Activated gamma-delta T cell treated with anti-CD3 and anti-CD28 coated beads, Interleukin-2, amount 50 U/mL, for 16 hours (primary cell): ENCODE measurements at places on chromosomes 4 and X.
A peak's percentile ranks its signal among the peaks of the same experiment; 100 is the strongest.

DNA sequence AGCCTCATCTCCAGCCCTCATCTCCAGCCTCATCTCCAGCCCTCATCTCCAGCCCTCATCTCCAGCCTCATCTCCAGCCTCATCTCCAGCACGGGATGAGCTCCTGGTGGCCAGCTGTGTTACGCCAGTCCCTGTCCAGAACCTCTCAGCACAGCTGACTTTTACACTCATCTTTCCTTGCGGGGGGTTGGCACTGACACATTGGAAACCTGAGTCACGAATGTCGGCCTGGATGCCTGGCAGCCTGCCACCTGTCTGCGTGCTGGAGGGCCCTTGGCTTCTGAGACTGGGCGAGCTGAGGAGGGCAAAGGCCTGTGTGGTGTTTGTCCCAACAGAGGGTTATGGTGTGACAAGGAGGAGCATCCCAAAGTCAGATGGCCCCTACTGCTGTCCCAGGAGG, 66.1 kb upstream of the HGFAC start:
- no peak for DNase-seq

- DNase-seq, result no peak
These were observed 549.7 kb downstream of the IL1RAPL1 start for GRCh38 chrX:29136904-29137303.

GRCh38 chr4:187491286-187491685, 504.3 kb upstream of the ZFP42 start:
- no peak for DNase-seq

GRCh38 chrX:101348452-101349192, at the start of gene TIMM8A:
Gene TIMM8A, minus strand, starts transcription at chrX:101348742. Its CDS starts 78 bp downstream, at chrX:101348664.
- DNase-seq, result peak; percentile 62

DNA sequence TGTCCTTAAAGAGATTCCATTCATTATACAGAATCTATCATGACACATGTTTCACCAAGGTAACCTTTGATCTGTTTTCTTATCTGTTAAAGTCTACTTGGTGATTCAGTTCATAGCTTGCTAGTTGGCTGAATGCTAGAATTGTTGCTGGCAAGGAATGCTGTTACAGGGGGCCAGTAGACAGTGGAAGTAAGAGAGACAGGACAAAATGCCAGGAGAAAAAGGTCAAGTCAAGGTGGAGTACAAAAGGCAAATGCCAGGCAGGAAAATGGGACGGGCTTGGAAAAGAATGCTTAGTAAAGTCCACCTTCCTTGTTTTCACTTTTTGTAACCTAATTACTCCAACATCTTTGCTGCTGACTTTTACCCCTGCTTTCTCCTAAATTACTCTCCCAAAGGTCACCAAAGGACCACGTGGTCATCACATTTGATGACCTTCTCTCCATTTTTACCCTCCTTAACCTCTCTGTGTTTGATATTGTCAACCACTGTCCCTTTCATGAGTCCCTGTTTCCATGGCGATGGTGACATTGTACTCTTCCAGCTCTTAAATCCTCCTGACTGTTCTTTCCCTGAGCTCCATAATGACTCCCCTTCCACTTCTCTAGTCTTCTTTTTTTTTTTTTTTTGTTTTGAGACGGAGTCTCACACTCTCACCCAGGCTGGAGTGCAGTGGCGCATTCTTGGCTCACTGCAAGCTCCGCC, 24.5 kb upstream of the TAPT1 start:
- DNase-seq, result no peak

- no peak for DNase-seq
These were observed 197.8 kb upstream of the AGTR2 start for GRCh38 chrX:115972717-115973116.

DNA sequence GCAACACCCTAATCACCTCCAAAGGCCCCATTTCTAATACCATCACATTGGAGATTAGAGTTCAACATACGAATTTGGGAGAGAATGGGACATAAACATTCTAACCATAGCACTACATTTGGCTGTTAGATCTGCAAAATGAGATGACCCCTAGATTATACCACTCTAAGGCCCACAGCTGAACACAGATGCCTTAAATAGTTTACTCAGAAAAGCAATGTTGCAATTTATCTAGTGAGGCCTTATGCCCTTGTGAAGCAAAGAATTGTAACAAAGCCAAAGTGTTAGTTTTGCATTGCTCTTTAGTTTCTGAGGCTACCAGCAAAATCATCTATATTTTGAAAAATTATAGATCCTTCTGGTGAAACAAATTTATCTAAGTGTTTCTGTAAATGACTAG, 31.6 kb upstream of the ARHGEF6 start:
- DNase-seq, result no peak

- DNase-seq, result no peak
These were observed 56.6 kb upstream of the TNIP3 start for GRCh38 chr4:121220698-121221097.

DNA sequence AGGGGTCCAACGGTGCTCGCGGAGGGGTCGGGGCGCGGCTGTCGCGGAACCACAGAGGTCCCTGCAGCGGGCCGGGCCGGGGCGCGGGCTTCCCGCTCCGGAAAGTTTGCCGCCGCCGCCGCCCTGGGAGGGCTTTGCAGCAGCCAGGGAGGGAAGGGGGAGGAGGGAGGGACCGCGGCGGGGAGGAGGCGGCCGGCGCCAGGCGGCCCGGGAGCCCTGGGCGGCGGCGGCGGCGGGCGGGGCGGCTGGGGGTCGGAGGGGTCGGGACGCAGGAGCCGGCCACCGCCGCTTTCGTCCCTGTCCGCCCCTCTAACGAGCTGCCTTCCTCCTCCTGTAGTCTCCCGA, 375 bp downstream of the FGFR3 start:
- DNase-seq, result peak; percentile 16

DNA sequence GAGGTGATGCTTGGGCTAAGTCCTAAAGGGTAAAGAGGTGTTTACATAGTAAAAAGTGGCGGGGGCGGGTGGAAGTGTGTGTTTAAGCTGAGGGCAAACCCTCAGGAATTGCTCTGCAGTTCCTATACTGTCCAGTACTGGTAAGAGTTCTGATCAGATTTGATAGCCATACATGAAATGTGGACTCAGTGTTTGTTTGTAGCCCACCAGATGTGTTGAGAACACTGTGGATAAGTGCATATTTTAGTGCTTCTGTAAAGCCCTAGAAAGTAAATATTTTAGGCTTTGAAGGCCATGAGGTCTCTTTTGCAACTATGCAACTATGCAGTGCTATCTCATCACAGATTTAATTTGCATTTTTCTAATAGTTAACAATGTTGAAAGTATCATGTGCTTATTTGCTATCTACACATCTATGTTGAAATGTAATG, 80.7 kb upstream of the EOLA2 start:
- no peak for DNase-seq

- DNase-seq, result no peak
These were observed 24.3 kb upstream of the CD38 start for GRCh38 chr4:15753786-15754185.

DNA sequence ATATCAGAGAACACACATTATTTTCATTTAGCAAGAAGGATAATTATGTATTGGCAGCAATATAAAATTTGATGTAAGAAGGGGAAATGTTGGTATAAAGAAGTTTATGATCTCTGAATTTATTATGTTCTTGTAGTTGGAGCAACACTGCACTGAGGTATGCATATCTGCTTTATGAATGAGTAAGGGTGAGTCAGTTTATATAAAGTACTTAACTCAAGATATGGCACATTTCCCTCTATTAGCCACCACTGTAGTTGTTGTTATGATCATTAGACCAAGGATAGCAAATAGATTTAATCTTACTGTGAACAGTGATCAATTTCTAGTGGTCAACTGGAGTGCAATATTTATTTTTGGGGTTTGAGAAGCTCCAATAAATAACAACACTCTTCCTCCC, 66.6 kb downstream of the SNX25 start:
- no peak for DNase-seq

DNA sequence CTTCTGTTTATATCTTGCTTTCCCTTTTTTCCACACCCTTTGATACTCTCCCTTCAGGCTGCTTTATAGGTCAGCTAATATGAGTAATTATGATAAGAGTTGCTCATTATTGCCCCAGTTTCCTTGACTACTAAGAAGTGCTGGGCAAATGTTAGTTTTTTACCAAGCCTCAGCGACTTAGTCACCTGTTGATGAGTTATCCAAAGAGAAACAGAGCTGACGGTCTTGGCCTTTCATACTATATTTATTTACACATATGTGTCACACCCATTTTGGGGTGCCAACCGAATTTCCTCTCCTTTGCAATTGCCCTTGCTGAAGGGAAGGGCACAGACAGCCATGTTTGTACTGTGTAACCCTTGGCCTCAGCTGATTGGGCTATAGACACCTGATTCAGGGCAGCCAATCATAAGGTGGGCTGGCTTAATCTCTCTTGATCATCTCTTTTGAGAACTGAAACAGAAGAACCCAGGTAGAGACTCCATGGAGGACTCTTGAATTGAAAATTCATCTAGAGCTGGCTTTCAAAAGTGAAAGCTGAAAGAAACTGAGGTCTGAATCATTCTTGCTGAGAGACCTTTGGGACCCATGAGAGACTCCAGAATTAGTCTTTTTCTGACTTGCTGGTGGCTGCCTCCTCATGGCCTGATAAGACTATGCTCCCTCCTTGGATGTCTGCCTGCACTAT, 111.7 kb upstream of the RPS6KA3 start:
- DNase-seq, result no peak

DNA sequence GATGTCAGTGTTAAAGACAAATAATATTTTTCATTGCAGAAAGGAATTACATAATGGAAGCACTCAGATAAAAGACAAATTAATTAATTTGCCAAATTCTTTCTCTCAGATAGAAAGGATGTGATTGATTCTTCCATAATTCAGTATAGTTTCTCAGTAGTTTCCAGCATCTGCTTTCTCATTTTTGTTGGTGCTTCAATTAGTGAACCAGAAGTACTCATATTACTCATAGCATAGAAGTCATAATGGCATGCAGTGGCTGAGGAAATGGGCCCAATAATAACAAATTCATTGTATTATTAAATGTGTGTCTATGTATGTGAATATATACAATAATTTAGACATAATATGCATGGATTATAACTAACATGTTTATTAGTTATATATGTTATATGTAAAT, 393.3 kb upstream of the TRAM1L1 start:
- no peak for DNase-seq

- DNase-seq, result no peak
These were observed 58.9 kb downstream of the TLR10 start for GRCh38 chr4:38723726-38724474.

GRCh38 chr4:118823471-118823870, 12.5 kb downstream of the SEC24D start:
- no peak for DNase-seq

DNA sequence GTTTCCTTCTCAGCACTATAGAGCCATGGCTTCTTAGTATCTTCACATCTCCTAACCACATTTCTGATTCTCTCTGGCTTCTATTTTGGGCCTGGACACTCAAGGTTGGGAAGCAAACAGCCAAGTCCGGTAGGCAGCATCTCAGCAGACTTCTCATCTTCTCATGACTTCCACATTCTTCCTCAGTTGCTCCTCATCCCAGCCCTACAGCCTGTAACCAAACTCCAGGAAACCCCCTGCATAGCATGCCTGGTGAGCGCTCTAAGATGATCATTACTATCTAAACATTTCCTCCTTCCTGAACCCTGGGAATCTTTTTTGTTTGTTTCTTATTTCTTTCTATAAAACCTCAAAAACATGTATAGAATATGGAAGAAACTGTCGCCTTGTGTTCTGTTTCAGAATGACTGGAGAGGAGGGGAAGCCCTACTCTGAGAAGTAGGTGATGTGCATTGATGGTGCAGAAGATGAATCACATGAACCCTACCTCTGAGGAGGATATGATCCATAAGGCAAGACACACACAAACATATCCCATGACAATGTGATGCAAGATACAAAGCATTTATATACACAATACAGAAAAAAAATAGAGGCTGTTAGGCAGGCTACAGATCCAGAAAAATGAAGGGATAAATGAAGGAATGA, 219.8 kb upstream of the GYPA start:
- no peak for DNase-seq

GRCh38 chr4:11700751-11701226, 272.1 kb upstream of the HS3ST1 start:
- no peak for DNase-seq

DNA sequence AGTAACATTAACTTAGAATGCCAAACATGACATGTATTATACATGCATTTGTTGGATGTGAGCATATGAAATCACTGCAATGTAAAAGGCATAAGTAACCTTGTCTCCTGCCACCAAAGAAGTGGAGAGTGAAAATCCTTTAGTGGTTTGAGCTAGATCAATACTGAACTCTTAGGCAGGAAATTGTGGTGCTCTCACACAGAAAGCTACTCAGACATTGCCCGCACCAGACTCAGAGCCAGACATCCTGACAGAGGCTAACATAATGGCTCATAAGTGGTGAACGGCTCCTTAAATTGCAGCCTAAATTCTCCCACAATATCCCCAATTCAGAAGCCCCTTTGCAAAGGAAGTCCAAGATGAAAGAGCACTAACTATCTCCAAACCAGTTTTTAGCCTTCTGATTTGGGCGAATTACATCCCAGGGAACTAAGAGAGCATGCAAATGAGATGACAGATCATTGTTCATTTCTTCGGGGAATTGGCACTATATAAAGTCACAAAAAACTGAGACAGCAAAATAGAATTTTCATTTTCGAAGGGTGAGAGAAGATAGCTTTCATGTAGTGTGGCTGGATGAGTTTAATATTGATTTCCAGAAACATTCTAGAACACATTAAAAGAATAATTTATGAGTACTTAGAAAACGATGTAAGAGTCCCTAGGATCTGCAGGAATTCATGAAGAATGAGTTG, 233.6 kb upstream of the RPS6KA3 start:
- DNase-seq, result no peak

DNA sequence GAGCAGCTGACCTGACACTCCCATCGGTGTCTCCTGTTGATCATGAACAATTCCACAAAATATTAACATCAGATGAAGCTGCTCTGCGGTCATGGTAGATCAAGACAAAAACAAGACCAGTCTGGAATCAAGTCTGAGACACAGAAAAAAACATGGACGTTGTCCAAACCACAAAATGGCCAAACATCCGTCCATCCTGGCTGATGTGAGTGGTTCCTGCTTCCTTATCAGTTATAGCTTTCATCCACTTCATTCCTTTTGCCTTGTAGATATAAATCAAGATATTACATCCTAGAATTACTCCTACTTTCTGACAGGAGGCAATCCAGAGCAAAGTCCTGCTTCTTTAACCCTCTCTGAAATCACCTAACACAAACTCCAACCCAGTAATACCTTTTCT, 28.8 kb upstream of the PCSK1N start:
- no peak for DNase-seq

- no peak for DNase-seq
These were observed 189.7 kb downstream of the TSPAN5 start for GRCh38 chr4:98468709-98469108.

- no peak for DNase-seq
These were observed 840 bp upstream of the CLCN3 start for GRCh38 chr4:169619518-169619957.

DNA sequence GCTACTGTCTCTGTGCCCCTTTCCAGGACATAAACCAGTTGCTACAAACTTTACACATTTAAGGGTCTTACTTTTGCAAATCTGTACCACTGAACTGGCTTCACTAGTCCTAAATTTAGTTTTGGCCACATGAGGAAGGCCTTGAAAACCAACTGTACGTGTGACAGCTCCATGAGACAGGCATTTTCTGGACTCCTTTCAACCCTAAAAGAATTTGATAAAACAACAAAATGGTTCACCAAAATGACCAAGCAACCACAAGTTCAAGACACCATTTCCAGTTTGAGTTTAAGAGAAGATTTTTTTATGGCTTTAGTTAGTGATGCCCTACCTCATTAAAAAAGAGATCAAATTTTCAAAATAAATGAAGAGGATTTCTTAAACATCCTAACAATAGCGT, 246.4 kb downstream of the ZNF674 start:
- DNase-seq, result no peak

GRCh38 chrX:46569621-46570020, 3.9 kb upstream of the CHST7 start:
- DNase-seq, result no peak

GRCh38 chr4:8866828-8867623, 4.6 kb downstream of the HMX1 start:
- DNase-seq, result no peak
